Prostate gland (tissue), 2 donors: ENCODE measurements at places on chromosomes 4 and X. TPM values are rescaled to one million over a fixed set of nuclear protein-coding genes. Genes with fewer than 3 reads are reported as not detected.

GRCh38 chrX:115266300-115266699 lies 23.2 kb upstream of the LUZP4 start:
- no peak for DNase-seq
- no peak overlapping the region for H3K27ac ChIP-seq
- no peaks in the 10 kb centered on the region for H3K27me3 ChIP-seq
- no peaks in the 10 kb centered on the region for H3K36me3 ChIP-seq
- H3K4me3 ChIP-seq: no peak overlapping the region

- no peaks in the 10 kb centered on the region for H3K27me3 ChIP-seq
- H3K4me1 ChIP-seq: no peaks in the 10 kb centered on the region
- DNase-seq: no peak
These were observed 119.3 kb upstream of the AP1S2 start for GRCh38 chrX:15973946-15974345.

DNA sequence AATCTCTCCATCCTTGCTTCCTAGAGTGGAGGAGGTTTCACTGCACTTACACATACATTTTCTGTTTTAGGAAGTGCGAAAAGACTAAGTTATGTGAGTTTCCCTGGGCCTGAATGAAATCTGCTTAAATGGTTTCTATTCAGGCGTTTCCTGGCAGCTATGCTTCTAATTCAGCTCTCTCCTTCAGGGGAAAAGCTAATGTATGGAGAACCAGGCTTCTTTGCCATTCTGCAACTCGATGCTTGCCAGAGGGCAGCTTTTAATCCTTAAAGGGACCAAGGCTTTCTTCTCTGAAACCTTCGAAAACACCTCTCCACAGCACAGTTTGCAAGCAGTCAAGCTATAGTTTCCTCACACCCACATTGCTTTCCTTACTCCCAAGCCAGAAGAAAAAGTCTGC lies 89.5 kb upstream of the ARX start:
- no peak overlapping the region for H3K4me3 ChIP-seq
- no peaks in the 10 kb centered on the region for H3K27me3 ChIP-seq
- H3K4me1 ChIP-seq: no peaks in the 10 kb centered on the region
- no peak overlapping the region for H3K27ac ChIP-seq
- no peaks in the 10 kb centered on the region for H3K36me3 ChIP-seq
- DNase-seq: no peak

GRCh38 chrX:119266364-119266995 lies 30.4 kb downstream of the PGRMC1 start:
- no peaks in the 10 kb centered on the region for H3K4me1 ChIP-seq
- H3K27me3 ChIP-seq: no peaks in the 10 kb centered on the region
- H3K27ac ChIP-seq: no peak overlapping the region
- no peak overlapping the region for H3K4me3 ChIP-seq
- no peaks in the 10 kb centered on the region for H3K36me3 ChIP-seq

DNA sequence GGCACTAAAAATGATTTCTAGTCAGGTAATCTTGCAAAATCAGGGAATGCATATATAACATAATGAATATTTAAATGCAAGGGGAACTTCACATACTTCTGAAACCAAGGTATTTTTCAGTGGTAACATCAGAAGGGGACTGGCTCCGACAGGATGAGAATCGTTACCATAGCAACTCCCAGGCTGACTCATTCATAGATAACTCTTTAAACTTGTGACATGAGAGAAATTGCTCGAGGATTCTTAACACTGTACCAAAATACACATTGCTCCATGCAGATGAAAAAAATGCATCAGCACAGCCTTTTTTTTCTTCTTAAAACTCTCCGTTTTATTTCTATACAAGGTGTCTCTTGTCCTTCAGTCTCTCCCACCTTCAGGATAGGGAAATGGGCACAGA lies 114.3 kb downstream of the GABRB1 start:
- no peak for DNase-seq
- H3K36me3 ChIP-seq: no peaks in the 10 kb centered on the region
- H3K4me1 ChIP-seq: no peaks in the 10 kb centered on the region
- no peaks in the 10 kb centered on the region for H3K27me3 ChIP-seq

DNA sequence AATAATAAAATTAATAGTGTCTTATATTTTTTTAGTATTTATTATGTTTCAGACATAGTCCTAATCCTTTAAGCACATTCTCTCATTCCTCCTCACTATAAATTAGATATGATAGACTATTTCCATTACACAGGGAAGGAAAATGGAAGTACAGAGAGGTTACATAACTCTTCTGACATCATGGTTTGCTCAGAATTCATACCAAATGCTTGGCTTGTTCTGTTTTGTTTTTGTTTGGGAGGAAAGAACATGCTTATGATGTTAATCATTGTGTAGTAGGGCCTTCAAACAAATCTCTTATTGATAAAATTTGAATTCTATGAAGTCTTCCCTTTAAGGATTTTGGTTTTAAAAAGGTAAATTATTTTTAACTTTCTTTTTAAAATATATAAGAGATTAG lies 59.5 kb downstream of the RXFP1 start:
- H3K27ac ChIP-seq: no peak overlapping the region
- H3K27me3 ChIP-seq: no peaks in the 10 kb centered on the region
- no peak for DNase-seq
- no peaks in the 10 kb centered on the region for H3K4me1 ChIP-seq

DNA sequence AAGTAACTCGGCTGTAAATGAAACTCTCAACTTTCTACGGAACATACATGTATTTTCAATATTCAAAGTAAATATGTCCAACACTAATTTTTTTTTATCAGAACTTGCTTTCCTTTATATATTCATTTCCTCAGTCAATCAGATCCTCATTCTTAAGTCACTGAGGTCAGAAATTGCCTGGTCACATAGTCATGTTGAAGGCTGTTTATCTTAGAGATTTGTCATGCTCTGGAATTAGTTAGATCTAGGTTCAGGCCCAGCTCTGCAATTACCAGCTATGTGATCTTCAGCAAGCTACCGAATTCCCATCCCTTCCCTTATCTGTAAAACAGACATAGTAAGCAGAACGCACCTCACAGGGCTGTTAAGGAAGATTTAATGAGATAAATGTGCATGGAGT lies 228.8 kb downstream of the SPCS3 start:
- H3K4me1 ChIP-seq: no peaks in the 10 kb centered on the region
- no peaks in the 10 kb centered on the region for H3K36me3 ChIP-seq
- DNase-seq: no peak
- H3K27me3 ChIP-seq: no peaks in the 10 kb centered on the region
- H3K27ac ChIP-seq: no peak overlapping the region
- no peak overlapping the region for H3K4me3 ChIP-seq

DNA sequence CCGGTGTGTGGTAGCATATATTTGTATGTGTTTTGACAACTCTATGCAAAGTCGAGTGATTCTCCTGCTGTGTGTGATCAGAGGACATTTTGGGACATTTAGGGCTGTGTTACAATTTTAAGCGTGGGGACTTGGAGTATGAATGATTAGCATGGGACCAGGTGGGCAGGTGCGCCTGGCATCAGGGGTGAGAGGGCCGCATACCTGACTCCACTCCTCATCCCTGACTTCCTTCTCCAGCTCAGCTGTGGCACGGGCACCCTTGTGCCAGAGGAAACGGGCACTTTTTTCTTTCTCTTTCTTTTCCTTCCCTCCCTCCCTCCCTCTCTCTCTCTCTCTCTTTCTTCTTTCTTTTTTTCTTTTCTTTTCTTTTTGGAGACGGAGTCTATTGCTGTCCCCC lies 15.7 kb upstream of the PLCXD1 start:
- H3K4me3 ChIP-seq: no peak overlapping the region
- H3K36me3 ChIP-seq: no peaks in the 10 kb centered on the region
- no peak overlapping the region for H3K27ac ChIP-seq
- DNase-seq: peak; percentile 1
- no peaks in the 10 kb centered on the region for H3K4me1 ChIP-seq

DNA sequence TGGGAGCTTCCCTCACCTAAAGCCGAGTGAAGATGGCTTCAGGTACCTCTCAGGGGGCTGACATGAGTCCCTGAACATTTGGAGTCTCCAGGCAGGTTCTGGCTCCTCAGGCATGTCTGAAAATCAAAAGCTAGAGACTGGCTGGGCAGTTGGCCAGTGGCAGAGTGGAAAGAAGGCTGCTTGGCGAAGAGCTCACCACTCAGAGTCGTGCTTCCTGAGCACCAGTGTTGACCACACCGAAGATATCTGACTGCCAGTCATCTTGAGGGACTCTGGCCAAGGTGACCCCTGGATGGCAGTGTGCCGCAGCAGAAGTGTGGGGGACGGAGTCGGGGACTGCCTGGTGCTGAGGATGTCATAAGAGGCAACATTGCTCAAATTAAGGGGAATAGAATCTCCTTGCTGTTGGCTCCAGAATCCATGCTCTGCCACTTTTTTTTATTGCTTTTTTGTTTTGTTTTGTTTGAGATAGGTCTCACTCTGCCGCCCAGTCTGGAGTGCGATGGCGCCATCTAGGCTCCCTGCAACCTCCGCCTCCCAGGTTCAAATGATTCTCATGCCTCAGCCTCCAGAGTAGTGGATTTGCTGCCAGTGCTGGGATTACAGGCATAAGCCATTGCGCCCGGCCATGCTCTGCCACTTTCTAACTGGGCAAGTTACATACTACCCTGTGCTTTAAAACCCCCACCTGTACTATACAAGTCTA lies 172.5 kb upstream of the GATB start:
- H3K27ac ChIP-seq: no peak overlapping the region
- H3K4me3 ChIP-seq: no peak overlapping the region
- H3K27me3 ChIP-seq: no peaks in the 10 kb centered on the region
- DNase-seq: no peak
- no peaks in the 10 kb centered on the region for H3K36me3 ChIP-seq
- H3K4me1 ChIP-seq: no peaks in the 10 kb centered on the region

The TMPRSS11F gene
- 0.34 TPM for total RNA-seq

DNA sequence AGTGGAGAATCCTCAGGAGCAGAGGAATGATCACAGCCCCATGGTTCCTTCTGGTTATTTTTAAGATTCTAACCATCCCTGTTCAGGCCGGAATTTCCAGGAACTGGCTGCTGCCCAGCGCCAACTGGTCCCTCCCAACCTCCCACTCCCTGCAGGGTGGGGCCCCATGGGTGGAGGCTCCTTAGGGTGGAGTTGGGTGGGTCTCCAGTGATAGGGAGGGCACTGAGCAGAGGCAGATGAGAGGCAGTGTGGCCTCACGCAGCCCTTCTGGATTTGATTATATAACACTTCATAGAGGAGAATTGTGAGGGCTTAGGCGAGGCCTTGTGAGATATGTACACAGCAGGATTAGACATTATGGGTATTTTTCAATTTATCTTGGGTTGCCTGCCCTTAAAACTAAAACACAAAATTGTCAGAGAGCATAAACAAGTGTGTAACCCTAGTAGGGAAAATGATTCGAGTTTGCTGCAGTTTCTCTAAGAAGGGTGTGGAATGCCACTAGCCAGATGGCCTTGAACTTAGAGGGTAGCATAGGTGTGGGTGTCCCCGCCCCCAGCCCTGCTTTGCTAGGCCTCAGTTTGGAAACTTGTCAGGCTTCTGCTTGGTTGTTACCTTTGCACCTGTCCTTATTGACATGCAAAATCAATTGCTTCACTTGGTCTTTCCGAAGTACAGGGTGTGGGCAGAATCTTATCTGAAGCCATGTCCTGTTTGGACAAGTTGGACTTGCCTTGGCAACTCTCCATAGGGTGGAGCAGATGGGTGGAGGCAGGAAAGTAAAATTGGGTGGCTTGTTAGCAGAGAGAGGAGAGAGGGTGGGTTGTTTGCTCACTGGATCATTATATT lies 9.4 kb downstream of the KLF3 start:
- H3K4me1 ChIP-seq: peaks cover 54% of the 10 kb centered on the region
- no peaks in the 10 kb centered on the region for H3K36me3 ChIP-seq
- DNase-seq: peak; percentile 72
- peak overlapping the region; percentile 80 for H3K27ac ChIP-seq
- H3K4me3 ChIP-seq: no peak overlapping the region

GRCh38 chr4:186146458-186146857 lies 42.0 kb downstream of the FAM149A start:
- no peaks in the 10 kb centered on the region for H3K36me3 ChIP-seq
- H3K4me1 ChIP-seq: no peaks in the 10 kb centered on the region
- no peak for DNase-seq
- H3K27ac ChIP-seq: no peak overlapping the region
- H3K27me3 ChIP-seq: no peaks in the 10 kb centered on the region

- H3K27ac ChIP-seq: no peak overlapping the region
- no peak for DNase-seq
These were observed 168.5 kb downstream of the FAT4 start for GRCh38 chr4:125483278-125483677.

DNA sequence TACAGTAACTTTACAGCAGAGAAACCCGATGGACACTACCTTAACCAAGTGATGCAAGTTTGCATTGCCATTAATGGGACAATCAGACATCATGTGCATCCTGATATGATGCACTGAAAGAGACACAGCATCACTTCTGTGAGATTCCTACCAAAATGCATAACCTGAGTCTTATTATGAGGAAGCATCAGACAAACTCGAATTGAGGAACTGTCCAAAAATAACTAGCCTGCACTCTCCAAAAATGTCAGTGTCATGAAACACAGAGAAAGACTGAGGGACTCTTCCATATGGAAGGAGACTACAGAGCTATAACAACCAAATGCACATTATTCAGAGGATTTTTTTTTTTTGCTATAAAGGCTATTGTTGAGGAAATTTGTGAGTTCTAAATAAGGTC lies 66.6 kb upstream of the IQSEC2 start:
- no peaks in the 10 kb centered on the region for H3K36me3 ChIP-seq
- H3K4me3 ChIP-seq: no peak overlapping the region
- H3K4me1 ChIP-seq: no peaks in the 10 kb centered on the region
- no peak overlapping the region for H3K27ac ChIP-seq
- no peak for DNase-seq

The PRDM8 gene
- total RNA-seq: 26.6 TPM

DNA sequence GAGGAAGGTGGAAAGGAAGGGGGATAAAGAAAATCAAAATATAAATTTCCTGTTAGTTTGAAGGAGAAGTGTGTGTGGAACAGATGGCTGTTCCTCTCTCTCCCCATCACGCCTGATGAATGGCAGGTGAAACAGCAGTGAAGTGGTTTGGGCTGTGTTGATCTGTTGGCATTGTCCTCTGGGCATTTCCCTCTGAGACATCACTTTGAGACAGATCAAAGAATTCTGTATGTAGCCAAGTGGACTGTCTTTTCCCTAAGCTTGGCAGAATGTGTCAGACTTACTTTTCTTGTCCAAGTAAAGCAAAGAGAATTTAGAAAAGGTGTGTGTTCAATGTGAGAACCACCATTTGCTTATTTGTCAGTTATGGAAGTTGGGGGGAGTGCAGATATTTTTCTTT lies 47.5 kb downstream of the SEPTIN11 start:
- H3K27ac ChIP-seq: no peak overlapping the region
- H3K27me3 ChIP-seq: no peaks in the 10 kb centered on the region
- no peak overlapping the region for H3K4me3 ChIP-seq
- no peak for DNase-seq
- H3K4me1 ChIP-seq: no peaks in the 10 kb centered on the region
- H3K36me3 ChIP-seq: no peaks in the 10 kb centered on the region
